WERI-Rb-1 (cell line): ENCODE measurements at places on chromosomes 7 and 10.

DNA sequence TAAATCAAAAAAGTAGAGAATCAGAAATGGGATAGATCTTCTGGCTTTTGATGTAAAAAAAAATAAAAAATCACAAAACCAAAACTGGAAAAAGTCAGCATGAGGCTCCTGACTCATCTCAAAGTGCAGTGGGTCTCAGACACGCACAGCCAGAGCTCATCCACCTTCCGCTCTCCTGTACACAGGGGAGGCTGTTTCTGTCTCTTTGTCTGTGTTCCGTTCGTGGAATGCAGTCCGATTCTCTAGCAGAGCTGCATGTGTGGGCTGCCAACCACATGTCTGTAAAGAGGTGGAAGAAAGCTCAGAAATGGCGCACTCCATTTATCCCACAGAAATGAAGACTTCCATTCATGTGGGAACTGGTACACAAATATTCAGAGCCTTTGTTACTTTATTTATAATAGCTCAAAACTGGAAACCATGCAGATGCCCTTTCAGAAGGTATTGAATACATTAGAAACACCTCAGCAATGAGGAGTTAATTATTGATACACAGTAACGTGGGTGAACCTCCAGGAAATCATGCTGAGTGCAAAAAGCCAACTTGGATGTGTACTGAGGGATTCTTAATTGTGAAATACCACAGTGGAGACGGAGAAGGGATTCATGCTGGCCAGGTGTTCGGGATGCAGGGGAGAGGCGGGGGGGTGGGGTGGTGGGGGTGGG lies 123.3 kb downstream of the TRRAP start:
- no peak for DNase-seq

DNA sequence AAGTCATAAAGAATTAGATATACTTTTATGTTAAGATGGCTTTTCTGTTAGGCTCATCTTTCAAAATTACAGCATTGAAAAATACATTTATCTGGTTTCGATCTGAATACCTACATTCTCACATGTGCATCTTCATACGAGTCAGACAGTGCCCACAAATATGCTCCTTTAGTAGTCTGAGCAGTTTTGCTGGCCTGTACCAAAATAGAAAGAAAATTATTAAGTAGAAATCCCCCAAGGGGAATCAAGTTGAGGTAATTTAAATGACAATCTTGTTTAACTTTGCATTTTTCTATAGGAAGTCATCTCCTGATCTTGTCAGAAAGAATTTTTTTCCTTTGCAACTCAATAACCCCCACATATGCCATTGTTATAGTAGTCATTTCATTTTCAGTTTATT lies 287.4 kb upstream of the SEMA3D start:
- DNase-seq = no peak

DNA sequence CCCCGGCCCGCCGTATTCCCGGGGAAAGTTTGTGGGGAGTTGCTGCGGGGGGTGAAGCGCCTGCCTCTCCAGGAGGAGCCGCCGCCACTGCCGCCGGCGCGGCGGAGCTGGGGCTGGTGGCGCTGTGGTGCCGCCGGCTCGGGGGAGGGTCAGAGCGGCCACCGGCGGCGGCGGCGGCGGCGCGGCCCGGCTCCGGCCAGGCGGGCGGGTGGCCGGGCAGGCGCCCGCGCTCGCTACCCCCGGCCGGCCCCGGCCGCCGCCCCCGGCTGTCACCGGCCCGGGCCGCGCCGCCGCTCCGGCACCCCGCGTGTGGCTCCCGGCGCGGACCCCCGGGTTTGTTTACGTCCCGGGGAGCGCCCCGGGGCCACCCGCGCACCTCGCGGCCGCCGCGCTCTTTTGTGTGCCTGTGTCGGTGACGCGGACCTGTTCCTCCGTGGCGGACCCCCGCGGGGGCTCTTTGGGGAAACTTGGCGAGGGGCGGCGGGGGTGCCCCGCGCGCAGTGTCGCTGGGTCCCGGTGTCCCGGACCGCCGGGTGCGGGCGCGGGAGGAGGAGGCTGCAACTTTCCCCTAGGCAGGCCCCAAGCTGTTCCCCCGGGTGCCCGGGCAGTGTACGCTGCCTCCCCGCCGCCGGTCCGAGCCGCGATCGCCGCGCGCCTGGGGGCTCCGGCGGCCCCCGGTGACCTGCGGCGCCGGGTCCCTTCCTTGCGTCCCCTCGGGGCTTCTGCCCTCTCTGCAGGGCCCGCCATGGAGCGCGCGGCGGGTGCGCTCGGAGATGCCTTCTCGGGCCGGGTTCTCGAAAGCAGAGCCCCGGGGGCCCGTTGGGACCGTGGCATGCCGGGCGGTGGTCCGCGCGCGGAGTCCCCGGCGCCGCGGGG lies 593 bp upstream of the CUX1 start:
- peak; percentile 54 for DNase-seq

DNA sequence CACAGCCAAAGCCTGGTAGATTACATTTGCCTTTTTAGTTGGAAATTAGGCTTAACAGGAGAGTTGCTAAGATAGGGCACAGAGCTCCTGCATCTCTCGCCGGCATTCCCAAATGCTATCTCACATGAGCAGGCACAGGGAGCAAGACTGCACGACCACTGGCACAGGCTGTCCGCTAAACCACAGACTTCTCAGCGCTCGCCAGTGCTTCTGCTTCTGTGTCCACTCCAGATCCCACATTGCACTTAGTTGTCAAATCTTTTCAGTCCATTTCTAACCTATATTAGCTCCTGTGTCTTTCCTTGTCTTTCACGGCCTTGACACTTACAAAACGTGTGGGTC lies 138.9 kb downstream of the EGFR start:
- no peak for DNase-seq

DNA sequence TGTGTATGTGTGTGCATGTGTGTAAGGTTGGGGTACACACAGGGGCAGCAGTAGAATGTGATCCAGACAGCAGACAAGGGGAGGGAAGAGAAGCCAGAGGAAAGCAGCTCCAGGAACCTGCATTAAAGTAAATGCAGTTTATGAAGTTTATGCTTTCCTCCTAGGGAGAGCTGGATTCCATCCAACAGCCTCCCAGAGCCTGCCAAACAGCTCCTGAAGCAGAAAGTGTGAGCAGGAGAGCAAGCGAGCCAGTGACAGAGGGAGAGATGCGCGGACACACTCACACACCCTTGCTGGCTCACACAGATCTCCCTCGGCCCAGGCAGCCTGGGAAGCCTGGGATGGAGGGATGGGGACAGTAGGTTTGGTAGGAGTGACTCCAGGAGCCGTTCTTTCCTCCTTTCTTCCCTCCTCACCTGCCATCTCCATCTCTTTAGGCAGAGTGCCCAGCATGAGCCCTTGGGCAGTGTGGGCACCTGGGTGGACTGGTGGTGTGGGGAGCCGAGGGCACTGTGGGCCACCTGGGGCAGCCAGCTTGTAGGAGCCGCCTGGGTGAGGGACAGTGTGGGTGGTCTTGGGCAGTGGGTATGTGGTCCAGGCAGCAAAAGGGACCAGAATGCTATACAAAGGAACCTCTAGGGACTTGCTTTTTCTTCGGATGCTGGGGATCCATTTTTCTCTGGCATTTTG lies 46.1 kb downstream of the PAX2 start:
- DNase-seq = no peak

- no peak for DNase-seq
These were observed 99.6 kb upstream of the BMPER start for GRCh38 chr7:33805630-33806233.
